Stimulated activated effector memory CD8-positive, alpha-beta T cell treated with anti-CD3 and anti-CD28 coated beads, Interleukin-12 subunit alpha, Interleukin-12 subunit beta, amount 100 ng/mL, for 72 hours (primary cell): ENCODE measurements at places on chromosomes 16 and 17.

- no peak for DNase-seq
These were observed 4.9 kb upstream of the EPX start for GRCh38 chr17:58187675-58188074.

- no peak for DNase-seq
These were observed 37.2 kb downstream of the LYRM1 start for GRCh38 chr16:20937736-20938135.

GRCh38 chr16:79912592-79913310 is 312.2 kb upstream of the MAF start:
- DNase-seq = no peak

DNA sequence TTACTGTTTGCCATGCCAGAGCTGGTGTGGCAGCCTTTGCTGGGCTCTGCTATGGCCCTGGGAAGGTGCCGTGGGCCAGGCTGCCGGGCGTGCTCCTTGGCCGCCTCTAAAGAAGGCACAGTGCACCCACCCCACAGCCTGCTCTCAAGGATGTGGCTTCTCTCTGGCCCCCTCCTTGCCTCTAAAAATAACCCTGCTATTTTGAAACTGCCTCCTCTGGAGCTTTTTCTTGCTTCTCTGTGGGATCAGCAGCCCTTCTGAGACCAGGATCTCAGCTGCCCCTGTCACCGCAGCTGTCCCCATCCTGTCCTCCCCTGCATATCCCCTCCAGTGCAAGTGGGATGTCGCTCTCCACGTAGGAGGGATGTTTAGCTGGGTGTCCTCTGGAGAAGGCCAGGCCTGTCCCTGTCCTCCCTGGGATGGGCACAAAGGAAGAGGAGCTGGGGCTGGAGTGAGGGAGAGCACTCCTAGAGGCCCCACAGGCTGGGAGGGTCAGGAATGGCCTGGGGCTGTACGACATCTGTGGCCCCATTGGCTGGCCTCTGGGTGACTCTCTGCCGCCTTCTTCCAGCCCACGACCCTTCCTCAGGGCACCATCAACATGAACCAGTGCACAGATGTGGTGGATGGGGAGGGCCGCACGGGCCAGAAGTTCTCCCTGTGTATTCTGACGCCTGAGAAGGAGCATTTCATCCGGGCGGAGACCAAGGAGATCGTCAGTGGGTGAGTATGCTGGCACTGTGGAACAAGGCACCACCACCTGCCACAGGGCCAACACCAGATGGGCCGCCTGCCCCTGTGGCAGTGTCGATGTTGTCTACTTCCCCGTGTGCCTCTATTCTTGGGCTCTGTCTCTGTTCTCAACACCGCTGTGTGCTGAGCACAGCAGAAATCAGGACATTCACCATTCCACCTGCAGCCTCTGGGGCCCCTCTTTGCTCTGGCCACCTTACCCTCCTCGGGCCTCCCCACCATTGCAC is 79.7 kb downstream of the PLD6 start:
- no peak for DNase-seq

- DNase-seq = no peak
These were observed 134.7 kb downstream of the SOX9 start for GRCh38 chr17:72255481-72255880.

GRCh38 chr17:3976675-3977171 is 12.5 kb upstream of the ATP2A3 start:
- DNase-seq = no peak

DNA sequence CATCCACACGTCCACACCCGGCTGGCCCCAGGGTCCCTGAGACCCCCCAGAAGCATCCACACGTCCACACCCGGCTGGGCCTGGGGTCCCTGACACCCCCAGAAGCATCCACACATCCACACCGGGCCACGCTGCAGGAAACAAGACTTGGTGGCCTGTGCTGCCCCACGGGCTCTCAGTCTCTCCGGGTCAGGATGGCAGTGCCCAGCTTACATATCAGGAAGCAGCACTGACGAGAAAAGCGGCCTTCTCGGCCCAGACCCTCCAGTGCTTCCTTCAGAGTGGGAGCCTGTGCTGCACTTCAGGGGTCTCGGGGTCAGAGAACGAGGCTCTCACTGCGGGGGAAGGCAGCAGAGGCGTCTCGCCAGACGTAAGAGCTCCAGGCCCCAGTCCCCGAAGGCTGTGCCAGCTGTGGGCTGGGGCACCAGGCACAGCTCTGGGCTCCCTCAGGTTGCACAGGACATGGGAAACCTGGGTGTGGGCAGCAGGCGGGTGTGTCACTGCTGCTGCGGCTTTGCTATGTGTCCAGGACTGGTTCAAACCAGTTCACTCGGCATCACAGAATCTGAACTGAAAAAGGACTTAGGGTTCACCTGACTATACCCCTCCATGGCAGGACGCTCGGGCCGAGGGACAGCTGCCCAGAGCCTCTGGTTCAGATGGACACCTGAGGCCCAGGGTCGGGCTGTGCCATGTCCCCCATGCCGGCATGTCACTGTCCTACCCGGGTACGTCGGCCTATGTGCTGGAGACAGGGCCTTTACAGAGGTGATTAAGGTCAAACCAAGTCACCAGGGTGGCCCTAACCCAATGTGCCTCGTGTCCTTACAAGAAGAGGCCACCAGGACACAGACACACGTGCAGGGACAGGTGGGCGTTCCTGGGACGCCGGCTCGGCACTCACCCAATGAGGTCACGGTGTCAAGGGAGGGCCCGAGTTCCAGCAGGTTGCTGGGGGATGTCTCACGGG is 40.2 kb upstream of the CHMP6 start:
- no peak for DNase-seq

GRCh38 chr17:5870231-5870953 is 199.8 kb upstream of the WSCD1 start:
- DNase-seq = no peak
